Uterus (tissue), 4 donors: ENCODE measurements at places on chromosomes 3 and 15.

GRCh38 chr3:8767256-8767666, 2.2 kb downstream of the OXTR start:
- peaks cover 16% of the 10 kb centered on the region for H3K4me1 ChIP-seq
- no peak for DNase-seq
- no peaks in the 10 kb centered on the region for H3K36me3 ChIP-seq
- H3K27ac ChIP-seq: no peak overlapping the region
- no peak overlapping the region for H3K4me3 ChIP-seq

GRCh38 chr15:67180514-67181191, 73.8 kb downstream of the AAGAB start:
- no peaks in the 10 kb centered on the region for H3K36me3 ChIP-seq
- DNase-seq: no peak
- H3K4me3 ChIP-seq: no peak overlapping the region
- no peak overlapping the region for H3K27ac ChIP-seq

GRCh38 chr3:157159037-157159761, 748 bp downstream of the CCNL1 start:
- peaks cover 4% of the 10 kb centered on the region for H3K27me3 ChIP-seq
- DNase-seq: peak; percentile 59
- no peaks in the 10 kb centered on the region for H3K36me3 ChIP-seq
- peaks cover 6% of the 10 kb centered on the region for H3K4me1 ChIP-seq
- H3K4me3 ChIP-seq: peak overlapping the region; percentile 87
- H3K27ac ChIP-seq: peak overlapping the region; percentile 96

DNA sequence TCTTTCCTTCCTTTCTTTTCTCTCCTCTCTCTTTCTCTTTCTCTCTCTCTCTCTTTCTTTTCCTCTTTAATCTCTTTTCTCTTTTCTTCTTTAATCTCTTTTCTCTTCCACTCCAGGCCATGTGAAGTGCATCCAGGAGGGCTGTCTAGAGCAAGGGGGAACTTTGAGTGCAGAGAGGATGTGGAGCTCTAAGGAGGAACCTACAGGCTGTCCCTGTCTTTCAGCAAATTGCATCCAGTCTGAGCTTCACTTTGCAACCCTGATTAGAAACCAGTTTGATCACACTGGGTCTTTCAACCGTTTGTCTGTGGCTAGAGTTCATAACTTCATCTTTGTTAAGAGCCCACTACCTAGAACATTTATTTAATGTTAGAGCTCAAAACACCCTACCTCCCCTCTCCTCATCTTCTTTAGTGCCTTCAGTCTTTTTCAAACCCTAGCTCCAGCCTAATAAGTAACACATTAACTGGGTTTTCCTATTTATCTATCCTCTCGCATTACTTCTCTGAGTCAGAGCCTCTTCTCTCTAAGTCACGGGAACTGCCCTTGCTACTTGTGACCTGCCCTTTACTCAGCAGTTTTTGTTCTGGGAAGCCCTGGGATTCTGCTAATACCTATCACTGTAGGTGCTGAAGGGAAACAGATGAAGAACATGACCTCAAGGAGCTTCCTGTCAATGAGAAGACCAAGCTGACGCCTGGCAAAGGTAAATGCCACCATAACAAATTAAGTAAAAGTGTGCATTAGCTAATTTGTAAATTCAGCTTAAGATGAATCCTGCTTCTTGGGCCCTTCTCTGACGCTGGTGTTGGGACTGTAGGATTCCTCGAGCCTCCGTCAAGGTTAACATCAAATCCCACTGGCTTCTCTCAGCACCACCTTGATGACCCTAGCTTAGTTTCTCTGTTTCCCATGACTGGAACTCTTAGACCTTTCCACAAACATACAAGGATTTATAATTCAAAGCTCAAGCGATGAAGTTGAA, at the start of gene GCNT3:
GCNT3 (plus strand) TSS at position 508 of the 985 bp plus-strand sequence. CDS start 6,456 bp downstream, outside the sequence.
- H3K4me1 ChIP-seq: no peaks in the 10 kb centered on the region
- H3K27ac ChIP-seq: no peak within 1 kb of the TSS
- no peak within 1 kb of the TSS for H3K4me3 ChIP-seq
- no peak for DNase-seq
- H3K36me3 ChIP-seq: no peaks in the 10 kb centered on the region
- no peaks in the 10 kb centered on the region for H3K27me3 ChIP-seq

DNA sequence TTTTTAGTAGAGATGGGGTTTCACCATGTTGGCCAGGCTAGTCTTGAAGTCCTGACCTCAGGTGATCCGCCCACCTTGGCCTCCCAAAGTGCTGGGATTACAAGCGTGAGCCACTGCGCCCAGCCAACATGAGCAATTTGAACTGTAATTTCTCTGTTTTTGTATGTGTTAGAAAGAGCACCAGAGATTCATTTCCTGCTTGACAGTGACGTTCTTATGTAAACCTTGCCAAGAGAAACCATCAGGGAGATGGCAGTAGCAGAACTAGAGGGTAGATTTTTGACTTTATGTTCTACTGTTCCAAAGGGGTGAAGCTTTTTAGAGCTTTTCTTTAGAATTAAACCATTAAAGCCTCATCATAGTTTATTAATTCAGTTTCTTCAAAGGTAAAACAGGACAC, 148.1 kb upstream of the UMPS start:
- no peak overlapping the region for H3K4me3 ChIP-seq
- H3K36me3 ChIP-seq: no peaks in the 10 kb centered on the region
- H3K27ac ChIP-seq: no peak overlapping the region
- no peaks in the 10 kb centered on the region for H3K4me1 ChIP-seq
- no peak for DNase-seq

DNA sequence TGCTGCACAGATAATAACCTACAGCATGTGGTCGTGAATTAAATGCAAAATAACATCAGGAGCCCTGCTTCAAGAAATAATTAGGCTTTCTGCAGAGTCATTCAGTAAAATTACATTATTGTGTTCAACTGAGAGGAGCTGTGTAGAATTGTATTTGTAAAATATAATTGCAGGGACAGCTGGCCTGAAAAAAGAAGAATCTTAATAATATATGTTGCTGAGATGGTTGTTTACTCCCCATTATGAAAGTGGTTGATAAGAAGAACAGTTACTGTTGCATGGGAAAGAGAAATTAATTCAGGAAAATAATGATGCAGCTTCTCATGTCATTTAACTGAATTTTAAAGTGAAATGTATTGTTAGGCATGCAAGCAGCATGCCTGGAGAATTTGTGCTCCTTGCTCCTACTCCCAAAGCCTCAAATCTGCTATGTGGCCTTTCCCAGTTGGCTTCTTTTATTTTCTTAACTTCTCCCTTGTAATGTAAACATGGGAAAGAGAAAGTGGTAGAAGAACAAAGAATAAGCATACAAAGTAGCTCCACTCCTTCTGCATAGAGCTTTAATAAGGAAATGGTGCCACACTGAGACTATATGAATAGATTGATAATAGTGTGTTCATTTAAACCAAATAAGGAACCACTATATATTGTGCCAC, 100.1 kb downstream of the VGLL3 start:
- no peaks in the 10 kb centered on the region for H3K36me3 ChIP-seq
- no peak overlapping the region for H3K27ac ChIP-seq
- DNase-seq: no peak
- H3K4me1 ChIP-seq: no peaks in the 10 kb centered on the region
- no peak overlapping the region for H3K4me3 ChIP-seq

GRCh38 chr3:89851974-89852621, 744.7 kb downstream of the EPHA3 start:
- no peaks in the 10 kb centered on the region for H3K36me3 ChIP-seq
- no peaks in the 10 kb centered on the region for H3K4me1 ChIP-seq
- H3K27ac ChIP-seq: no peak overlapping the region
- H3K4me3 ChIP-seq: no peak overlapping the region
- no peak for DNase-seq
- H3K27me3 ChIP-seq: no peaks in the 10 kb centered on the region

DNA sequence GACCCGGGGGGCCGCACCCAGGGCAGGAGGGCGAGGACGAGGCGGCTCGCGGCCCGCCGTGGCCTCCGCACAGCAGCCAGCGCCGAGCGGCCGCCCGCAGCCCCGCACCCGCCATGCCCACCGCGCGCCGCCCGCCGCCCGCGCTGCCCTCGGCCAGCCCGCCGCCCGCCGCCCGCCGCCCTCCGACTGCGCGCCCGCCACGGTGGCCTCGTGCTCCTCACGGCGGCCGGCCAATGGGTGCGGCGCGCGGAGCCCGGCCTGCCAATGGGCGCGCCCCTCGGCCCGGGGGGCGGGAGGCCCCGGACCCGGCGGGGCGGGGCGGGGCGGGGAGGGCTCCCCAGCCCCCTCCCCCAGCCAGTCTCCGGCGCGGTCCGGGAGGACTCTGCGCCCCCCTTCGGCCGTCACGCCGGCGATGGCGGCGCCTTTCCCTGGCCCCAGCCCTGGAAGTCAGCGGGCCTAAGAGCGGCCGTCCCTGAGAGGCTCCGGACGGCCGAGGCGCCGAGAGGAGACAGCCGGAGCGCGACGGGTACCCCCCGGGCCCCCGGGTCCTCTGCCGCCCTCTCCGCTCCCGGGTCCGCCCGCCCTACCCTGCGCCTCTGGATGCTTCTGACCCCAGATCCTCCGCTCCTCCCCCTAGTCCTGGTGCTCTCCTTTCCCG, at the start of gene NT5DC2:
NT5DC2 (minus strand) TSS at position 235 of the 658 bp plus-strand sequence; CDS start at position 115, 120 bp downstream.
- H3K4me1 ChIP-seq: no peaks in the 10 kb centered on the region
- peak; percentile 64 for DNase-seq
- peak within 1 kb of the TSS; percentile 93 for H3K27ac ChIP-seq
- no peaks in the 10 kb centered on the region for H3K27me3 ChIP-seq
- peak within 1 kb of the TSS; percentile 61 for H3K4me3 ChIP-seq
- H3K36me3 ChIP-seq: no peaks in the 10 kb centered on the region

GRCh38 chr15:39748276-39748675, 34.4 kb downstream of the FSIP1 start:
- H3K4me3 ChIP-seq: no peak overlapping the region
- no peaks in the 10 kb centered on the region for H3K27me3 ChIP-seq
- no peak overlapping the region for H3K27ac ChIP-seq
- no peaks in the 10 kb centered on the region for H3K36me3 ChIP-seq
- DNase-seq: no peak

DNA sequence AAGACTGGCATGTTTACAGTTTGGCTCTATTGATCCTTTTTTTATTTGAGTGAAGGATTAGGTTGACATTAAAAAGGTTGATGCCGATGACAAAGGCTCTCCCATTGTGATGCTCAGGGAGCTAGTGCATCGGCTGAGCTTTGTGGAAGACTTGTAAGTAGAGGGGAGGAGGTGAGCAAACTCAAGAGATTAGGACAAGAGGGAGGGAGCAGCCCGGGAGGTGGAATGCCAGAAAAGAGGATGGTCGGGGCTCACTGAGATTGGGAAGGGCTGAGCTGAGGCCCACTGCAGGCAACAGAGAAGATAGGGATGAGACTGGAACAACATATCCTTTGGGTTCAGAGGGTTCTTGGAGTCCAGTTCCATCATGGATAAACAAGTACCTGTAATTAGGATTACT, 26.5 kb upstream of the PSMD6 start:
- H3K4me1 ChIP-seq: no peaks in the 10 kb centered on the region
- no peak for DNase-seq
- H3K27me3 ChIP-seq: no peaks in the 10 kb centered on the region

- H3K27me3 ChIP-seq: no peaks in the 10 kb centered on the region
- H3K4me3 ChIP-seq: no peak overlapping the region
- H3K27ac ChIP-seq: no peak overlapping the region
- H3K36me3 ChIP-seq: no peaks in the 10 kb centered on the region
- no peaks in the 10 kb centered on the region for H3K4me1 ChIP-seq
- DNase-seq: no peak
Observed at GRCh38 chr3:157117875-157118654, 41.9 kb downstream of the CCNL1 start.

- H3K4me1 ChIP-seq: no peaks in the 10 kb centered on the region
- H3K4me3 ChIP-seq: no peak overlapping the region
- DNase-seq: no peak
- H3K27ac ChIP-seq: no peak overlapping the region
- H3K27me3 ChIP-seq: no peaks in the 10 kb centered on the region
Observed at GRCh38 chr15:33458421-33458820, 147.7 kb downstream of the RYR3 start.

- H3K27me3 ChIP-seq: no peaks in the 10 kb centered on the region
- H3K27ac ChIP-seq: no peak overlapping the region
- no peaks in the 10 kb centered on the region for H3K36me3 ChIP-seq
- no peak overlapping the region for H3K4me3 ChIP-seq
Observed at GRCh38 chr3:119779731-119780383, 2.0 kb upstream of the NR1I2 start.

DNA sequence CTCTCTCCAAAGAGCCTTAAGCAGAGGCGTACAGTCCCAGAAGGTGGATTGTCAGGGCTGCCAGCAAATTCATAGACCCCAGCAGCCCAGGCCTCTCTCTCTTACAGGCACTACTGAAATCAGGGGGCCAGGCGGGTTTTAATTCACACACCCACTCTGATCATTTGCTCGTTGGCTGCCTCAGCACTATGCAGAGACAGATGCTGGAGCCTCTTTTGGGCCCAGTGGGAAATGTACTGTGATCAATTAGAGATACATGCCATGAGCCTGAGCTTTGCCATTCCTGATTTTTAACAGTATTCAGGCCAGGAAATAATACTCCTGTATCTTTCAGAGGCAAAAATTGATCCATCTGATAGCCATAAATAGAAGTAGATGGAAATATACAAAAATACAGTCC, 53.0 kb downstream of the CMTM6 start:
- no peak for DNase-seq
- H3K4me1 ChIP-seq: no peaks in the 10 kb centered on the region
- no peaks in the 10 kb centered on the region for H3K36me3 ChIP-seq
- no peak overlapping the region for H3K27ac ChIP-seq
- H3K4me3 ChIP-seq: no peak overlapping the region

DNA sequence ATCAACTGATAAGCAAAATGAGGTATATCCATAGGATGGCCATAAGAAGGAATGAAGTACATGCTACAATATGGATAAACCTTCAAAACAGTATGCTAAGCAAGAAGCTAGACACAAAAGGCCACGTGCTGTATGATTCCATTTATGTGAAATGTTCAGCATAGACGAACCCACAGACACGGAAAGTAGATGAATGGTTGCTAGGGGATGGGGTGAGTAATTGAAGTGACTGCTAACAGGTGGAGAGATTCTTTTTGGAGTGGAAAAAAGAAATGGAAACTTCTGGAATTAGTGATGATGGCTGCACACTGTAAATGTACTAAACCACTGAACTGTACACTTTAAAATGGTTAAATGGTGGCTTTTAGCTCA, 630 bp upstream of the EFCAB12 start:
- peak overlapping the region; percentile 79 for H3K27ac ChIP-seq
- no peaks in the 10 kb centered on the region for H3K4me1 ChIP-seq
- no peaks in the 10 kb centered on the region for H3K27me3 ChIP-seq
- H3K4me3 ChIP-seq: no peak overlapping the region

GRCh38 chr3:149812165-149812605, 830 bp upstream of the RNF13 start:
- no peaks in the 10 kb centered on the region for H3K27me3 ChIP-seq
- H3K27ac ChIP-seq: peak overlapping the region; percentile 95
- H3K4me1 ChIP-seq: no peaks in the 10 kb centered on the region
- no peaks in the 10 kb centered on the region for H3K36me3 ChIP-seq
- DNase-seq: no peak

GRCh38 chr15:46677491-46677890, 1039.8 kb upstream of the SEMA6D start:
- H3K4me1 ChIP-seq: no peaks in the 10 kb centered on the region
- no peaks in the 10 kb centered on the region for H3K27me3 ChIP-seq
- no peak for DNase-seq
- no peaks in the 10 kb centered on the region for H3K36me3 ChIP-seq
- H3K27ac ChIP-seq: no peak overlapping the region

- no peak for DNase-seq
- no peak overlapping the region for H3K4me3 ChIP-seq
- H3K36me3 ChIP-seq: no peaks in the 10 kb centered on the region
- H3K27ac ChIP-seq: no peak overlapping the region
- no peaks in the 10 kb centered on the region for H3K27me3 ChIP-seq
- no peaks in the 10 kb centered on the region for H3K4me1 ChIP-seq
Observed at GRCh38 chr3:31592764-31593163, 60.0 kb downstream of the STT3B start.
